Occipital lobe (tissue), 3 donors: ENCODE measurements at places on chromosomes 5 and 9.
A peak's percentile ranks its signal among the peaks of the same experiment; 100 is the strongest.

- DNase-seq = peak; percentile 1
These were observed 1.5 kb upstream of the ZFR start for GRCh38 chr5:32445831-32446614.

DNA sequence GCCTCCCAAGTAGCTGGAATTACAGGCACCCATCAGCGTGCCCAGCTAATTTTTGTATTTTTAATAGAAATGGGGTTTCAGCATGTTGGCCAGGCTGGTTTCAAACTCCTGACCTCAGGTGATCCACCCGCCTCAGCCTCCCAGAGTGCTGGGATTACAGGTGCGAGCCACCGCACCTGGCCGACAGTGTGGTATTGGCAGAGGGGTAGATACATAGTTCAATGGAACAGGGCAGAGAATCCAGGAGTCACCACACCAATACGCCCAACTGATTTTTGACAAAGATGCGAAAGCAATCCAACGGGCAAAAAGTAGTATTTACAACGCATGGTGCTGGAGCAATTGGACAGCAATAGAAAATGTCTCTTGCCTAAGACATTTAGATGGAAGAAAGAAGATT is 164.0 kb upstream of the PPP1R26 start:
- no peak for DNase-seq

DNA sequence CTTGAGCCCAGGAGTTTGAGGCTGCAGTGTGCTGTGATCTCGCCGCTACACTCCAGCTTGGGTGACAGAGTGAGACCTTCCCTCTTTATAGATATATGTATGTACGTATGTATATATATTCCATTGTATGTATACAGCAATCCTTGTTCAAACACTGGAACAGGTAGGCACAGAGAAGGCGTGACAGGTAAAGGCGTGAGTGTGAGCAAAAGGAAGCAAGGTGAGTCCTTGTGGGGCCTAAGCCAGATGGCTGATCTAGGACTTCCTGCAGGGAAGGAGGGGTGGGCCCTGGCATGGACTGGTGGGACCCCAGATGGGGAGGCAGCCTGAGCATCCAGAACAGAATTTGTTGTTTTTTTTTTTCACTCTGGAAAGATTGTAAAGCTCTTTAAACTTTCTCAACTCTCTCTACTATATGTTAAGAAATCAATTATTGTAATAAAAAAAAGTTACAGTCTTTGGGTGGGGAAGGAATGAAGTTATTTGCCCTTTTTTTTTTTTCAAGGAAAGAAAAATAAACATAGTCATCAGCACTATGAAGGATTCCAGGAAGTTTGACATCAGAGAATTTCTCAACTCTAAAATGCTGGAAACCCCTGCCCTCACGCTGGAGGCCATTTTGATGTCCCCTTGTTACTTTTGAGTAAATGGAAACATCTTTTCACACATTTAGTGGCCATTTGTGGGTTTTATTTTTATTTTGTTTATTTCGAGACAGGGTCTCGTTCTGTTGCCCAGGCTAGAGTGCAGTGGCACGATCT is 38.9 kb upstream of the STXBP1 start:
- DNase-seq = no peak

DNA sequence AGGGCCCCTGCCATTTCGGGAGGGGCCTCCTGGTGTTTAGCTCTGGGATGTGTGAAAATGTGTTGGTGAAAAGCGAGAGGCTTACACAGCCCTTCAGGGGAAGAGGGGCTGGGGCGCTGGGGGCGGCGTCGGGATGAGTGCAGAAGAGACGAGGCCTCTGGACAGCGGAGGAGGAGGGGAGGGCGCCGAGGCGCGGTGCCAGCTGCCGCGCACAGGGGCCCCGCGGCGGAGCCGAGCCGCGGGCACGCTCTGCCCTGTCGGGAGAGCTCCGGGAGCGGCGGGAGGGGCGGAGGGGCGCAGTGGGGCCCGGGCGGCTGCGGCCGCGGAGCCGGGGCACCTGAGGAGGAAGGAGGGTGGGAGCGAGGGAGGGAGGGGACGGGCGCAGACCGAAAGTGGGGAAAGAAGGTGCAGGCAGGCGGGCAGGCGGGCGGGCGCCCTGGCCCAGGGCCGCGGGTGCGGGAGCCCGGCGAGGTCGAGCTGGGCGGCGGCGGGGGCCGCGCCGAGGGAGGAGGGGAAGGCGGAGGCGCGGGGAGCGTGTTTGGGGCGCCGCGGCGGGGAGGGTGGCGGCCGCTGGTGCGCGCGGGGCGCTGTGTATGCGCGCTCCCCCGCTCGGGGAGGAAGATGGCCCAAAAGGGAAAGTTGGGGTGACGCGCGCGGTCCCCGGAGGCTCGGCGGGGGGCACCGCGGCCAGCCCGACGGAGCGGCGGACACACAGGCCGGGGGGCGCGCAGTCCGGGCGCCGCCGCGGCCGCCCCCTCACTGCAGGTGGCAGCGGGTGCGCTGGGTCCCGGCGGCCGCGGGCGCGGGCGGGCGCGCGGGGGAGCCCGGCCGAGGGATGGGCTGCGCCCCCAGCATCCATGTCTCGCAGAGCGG is at the start of gene PDE8B:
TSS of gene PDE8B (plus strand) at position 590 of the 873 bp plus-strand sequence. CDS start at position 836, 246 bp downstream.
- DNase-seq = peak; percentile 60

GRCh38 chr9:136249877-136250559 is 4.4 kb upstream of the QSOX2 start:
- no peak for DNase-seq

DNA sequence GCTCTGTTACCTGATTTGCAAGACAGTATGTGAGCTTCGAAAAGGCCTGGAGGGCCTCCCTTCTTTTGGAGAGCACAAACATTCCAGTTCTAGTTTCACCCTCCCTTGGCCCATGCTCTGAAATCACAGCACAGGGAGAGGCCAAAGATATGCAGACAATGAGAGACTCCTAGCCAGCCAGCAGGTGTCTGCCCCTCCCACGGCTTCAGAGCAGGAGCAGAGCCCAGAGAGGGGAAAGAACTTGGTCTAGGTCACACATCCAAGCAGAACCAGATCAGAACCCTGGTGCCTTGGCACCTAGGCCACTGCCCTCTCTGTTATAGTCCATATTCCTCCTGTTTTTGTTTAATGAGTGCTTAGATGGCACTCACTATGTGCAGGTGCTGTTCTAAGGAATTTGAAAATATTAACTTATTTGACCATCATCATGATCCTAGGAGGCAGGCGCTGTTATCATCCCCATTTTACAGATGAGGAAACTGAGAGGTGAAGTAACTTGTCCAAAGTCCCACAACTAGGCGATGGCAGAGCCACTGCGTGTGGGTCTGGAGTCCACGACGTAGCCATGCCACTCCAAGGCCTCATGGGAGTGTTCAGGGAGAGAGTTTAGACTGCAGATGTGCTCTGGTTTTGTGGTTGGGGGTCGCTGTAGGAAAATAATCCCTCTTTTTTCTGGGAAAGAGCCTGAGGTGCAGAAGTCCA is 27.2 kb downstream of the TMOD1 start:
- DNase-seq = no peak

- DNase-seq = no peak
These were observed 110.4 kb upstream of the IFNK start for GRCh38 chr9:27413511-27414219.

DNA sequence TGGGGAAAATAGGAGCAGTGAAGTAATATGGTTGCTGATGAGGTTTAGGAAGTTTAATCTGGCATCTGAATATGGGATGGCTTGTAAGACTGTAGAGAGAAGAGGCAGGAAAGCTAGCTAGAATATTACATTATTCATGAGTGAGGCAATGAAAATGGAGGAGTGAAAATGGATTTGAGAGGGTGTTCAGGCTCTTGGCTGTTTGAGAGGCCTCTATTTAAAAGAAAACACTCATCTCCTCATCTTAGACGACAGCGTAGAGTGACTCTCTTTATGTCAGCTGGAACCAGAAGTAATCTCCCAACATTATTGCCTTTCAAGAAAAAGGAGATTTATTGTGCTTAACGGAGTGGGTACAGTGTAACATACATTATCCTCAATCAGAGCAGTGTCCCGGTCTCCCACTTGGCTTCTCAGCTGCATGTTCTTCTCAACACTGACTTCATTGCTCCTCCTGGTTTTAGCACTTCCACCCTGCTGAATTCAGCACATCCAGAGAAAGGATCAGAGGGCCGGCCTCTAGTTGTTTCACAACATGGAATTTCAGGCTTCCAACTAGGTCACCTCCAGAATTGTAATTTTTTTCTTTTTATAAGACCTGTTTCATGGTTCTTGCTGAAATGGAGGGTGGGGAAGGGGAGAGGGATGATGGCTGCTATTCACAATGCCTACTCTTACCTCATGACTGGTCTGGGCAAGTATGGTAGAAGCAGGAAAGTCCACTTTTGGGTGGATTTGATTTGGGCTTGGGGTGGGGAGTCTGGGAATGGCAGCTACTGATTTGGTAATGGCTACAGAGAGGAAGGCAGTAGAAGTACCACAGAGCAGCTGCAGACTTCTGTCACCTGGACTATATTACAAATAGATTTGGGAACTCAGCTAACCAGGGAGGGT is 52.9 kb upstream of the KIAA1958 start:
- DNase-seq = no peak

GRCh38 chr5:84433461-84433860 is 48.8 kb upstream of the EDIL3 start:
- no peak for DNase-seq

- no peak for DNase-seq
These were observed 85.4 kb downstream of the KLF4 start for GRCh38 chr9:107404161-107404560.

GRCh38 chr5:612498-613424 is 621 bp downstream of the CEP72 start:
- DNase-seq = no peak

DNA sequence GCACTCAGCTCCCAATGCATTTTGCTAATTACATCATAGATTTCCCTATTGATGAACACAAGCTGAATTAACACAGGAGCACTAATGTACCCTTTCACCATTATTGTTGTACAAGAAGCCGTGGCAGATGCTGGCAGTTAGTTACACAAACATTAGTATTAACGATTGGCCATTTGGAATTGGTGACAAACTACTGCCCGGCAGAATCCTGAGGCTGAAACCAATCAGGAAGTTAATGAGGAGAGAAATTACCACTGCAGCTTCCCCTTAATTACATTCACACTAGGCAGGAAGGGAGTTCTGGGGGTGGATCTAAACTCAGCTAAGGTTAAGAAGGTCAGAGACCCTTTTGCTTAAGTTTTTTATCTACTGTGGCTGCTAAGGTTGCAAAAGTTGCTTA is 9.6 kb upstream of the DMRT3 start:
- no peak for DNase-seq
